Body of pancreas (tissue), 4 donors: ENCODE measurements at places on chromosomes 3 and 15. TPM values are rescaled to one million over a fixed set of nuclear protein-coding genes. Genes with fewer than 3 reads are reported as not detected.

The MYNN gene
- total RNA-seq, result 8.9 TPM

The PTX3 gene
- total RNA-seq, result 16.5 TPM

The TRMT10C gene
- total RNA-seq, result 3.3 TPM

The AMOTL2 gene
- 71.5 TPM for total RNA-seq

The BFSP2 gene
- not detected for total RNA-seq

The TYRO3 gene
- total RNA-seq, result 12.5 TPM

The FAM227B gene
- 2.1 TPM for total RNA-seq

The C2CD4A gene
- 2.1 TPM for total RNA-seq

The HDGFL3 gene
- total RNA-seq, result 10.4 TPM

The PP2D1 gene
- not detected for total RNA-seq

The MEGF11 gene
- not detected for total RNA-seq

The COL6A5 gene
- total RNA-seq, result not detected

The SPINK8 gene
- total RNA-seq, result not detected
